ENCODE measurements at places on chromosomes 3 and 15. TPM values are rescaled to one million over a fixed set of nuclear protein-coding genes. Genes with fewer than 3 reads are reported as not detected.

Gene SLC2A2
- total RNA-seq = not detected

Gene GOLGA8G
- total RNA-seq = not detected

DNA sequence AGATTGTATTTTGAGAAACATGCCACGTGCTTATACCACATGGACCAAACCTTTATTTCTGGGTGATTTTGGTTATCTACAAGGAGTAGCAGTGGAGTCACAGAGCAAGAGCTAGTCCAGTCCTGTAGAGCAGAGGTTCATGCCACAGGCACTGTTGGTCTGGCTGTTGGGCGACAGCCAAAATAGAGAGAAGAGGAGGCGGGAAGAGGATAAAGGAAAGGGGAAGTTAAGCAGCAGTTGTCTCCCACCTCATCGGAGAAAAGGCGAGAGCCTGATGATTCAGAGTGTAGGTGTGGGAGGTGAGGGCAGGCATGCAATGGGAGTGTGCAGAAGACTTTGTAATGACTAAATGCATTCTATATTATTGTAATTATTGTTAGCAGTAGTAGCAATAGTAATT, 237.5 kb upstream of the ROPN1 start:
- H3K27ac ChIP-seq = no peak overlapping the region
- H3K4me3 ChIP-seq = no peak overlapping the region
- no peaks in the 10 kb centered on the region for H3K4me1 ChIP-seq
- peaks cover 14% of the 10 kb centered on the region for H3K27me3 ChIP-seq
- no peak for DNase-seq

Gene GOLGA8K
- not detected for total RNA-seq

Gene KLHL25
- total RNA-seq = 5.4 TPM

GRCh38 chr3:179809639-179810038, 156.8 kb downstream of the USP13 start:
- H3K36me3 ChIP-seq = no peaks in the 10 kb centered on the region
- H3K27ac ChIP-seq = no peak overlapping the region
- no peak overlapping the region for H3K4me3 ChIP-seq

- H3K27ac ChIP-seq = no peak overlapping the region
- H3K36me3 ChIP-seq = peaks cover 24% of the 10 kb centered on the region
- no peak overlapping the region for H3K4me3 ChIP-seq
- H3K4me1 ChIP-seq = peaks cover 78% of the 10 kb centered on the region
- H3K27me3 ChIP-seq = no peaks in the 10 kb centered on the region
- DNase-seq = no peak
These were observed 39.2 kb downstream of the MBNL1 start for GRCh38 chr3:152307829-152308474.

Gene KBTBD8
- 6.8 TPM for total RNA-seq

Gene GHSR
- total RNA-seq = not detected

DNA sequence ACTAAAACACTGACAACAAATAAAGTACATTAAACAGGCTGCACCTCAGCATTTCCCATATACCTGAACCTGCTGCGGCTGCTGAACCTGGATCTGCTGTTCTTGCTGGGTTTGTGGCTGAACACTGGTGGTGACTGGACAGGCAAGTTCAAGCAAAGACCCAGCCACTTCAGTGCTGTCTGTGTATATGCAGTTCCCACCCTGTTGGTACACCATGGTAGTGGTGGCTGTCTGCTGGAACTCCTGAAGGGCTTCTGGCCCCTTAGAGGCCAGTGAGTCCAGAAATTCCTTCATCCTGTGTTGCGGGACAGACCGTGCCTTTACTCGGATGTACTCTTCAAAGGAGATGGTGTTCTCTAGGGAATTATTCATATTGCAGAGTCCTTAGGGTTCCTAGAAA, 17.2 kb downstream of the QRICH1 start:
- no peak overlapping the region for H3K4me3 ChIP-seq
- peaks cover 7% of the 10 kb centered on the region for H3K4me1 ChIP-seq
- H3K27me3 ChIP-seq = no peaks in the 10 kb centered on the region
- no peak overlapping the region for H3K27ac ChIP-seq
- DNase-seq = no peak

GRCh38 chr3:43689766-43690399, 855 bp upstream of the ABHD5 start:
- H3K36me3 ChIP-seq = no peaks in the 10 kb centered on the region
- H3K4me3 ChIP-seq = peak overlapping the region; percentile 83
- H3K27ac ChIP-seq = peak overlapping the region; percentile 72
- no peaks in the 10 kb centered on the region for H3K27me3 ChIP-seq
- no peak for DNase-seq

Gene PRSS50
- total RNA-seq = not detected

Data from activated naive CD4-positive, alpha-beta T cell treated with anti-CD3 and anti-CD28 coated beads for 36 hours (primary cell).